NCI-H1436 treated with DMSO at 0.1 percent for 48 hours (cell line): ENCODE measurements at places on chromosomes 7 and 10.

DNA sequence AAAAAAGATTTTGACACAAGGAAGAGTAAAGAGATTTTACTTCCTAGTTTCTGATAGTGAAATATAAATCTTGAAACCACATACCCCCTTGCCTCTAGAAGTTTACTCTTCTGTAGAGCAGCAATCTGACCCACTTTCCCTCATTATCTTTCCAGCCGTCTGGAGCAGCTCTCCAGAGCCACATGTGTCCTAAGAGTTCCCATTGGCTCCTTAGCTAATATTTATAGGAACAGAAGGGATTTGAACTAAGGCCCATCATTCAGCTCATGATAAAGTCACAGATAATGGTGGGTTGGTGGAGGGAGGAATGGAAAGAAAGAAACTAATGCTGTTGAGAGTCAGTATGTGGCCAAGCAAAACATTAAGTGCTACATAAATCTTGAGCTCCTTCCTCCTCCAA lies 121.8 kb downstream of the INHBA start:
- no peak for DNase-seq

DNA sequence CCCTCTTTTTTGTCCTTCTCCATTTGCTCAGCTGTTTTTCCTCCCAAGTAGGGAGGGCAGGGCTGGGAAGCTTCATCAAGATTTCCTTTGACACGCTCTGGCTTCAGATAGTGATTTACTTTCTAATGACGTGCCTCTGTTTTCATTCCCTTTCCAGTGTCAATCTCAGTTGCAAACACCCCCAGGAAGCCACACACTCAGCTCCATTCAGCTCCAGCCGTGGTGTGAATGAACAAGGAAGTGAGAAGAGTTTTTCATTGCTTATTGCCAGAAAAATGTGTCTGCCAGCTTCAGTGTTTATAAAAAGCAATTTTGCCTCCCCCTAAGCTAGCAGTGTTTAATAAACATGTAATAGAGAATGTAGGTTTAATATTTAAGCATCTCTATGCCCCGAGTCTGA lies 108.7 kb upstream of the DPP6 start:
- no peak for DNase-seq

DNA sequence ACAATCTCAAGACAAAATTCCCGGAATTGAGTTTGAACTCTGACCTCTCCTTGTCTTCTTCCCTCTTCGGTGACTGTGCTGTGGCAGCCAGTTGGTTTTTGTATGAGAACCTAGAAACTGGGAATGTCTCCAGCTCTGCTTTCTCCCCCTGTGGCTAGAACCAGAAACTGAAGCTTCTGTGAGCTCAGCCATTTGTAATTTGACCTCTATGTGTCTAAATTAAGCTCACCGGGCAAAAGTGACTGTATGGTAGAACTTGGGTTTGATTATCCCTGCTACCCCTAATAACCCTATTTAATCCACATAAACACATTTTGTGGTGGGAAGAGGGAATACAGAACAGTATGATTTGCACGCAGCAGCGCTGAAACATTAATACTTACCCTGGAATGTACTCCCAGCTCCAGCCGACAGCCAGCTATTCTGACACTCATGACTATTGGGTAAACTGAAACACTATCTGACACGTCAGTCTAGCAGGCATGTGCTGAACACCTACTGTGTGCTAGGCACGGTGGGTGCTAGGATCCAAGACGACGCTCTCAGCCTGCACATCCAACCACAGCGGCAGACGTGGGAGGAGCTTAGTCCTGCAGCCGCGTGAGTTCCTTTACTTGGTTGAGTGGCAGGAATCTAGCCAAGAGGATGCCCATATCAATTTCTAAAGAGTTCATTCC lies 324.8 kb downstream of the SFMBT2 start:
- no peak for DNase-seq

GRCh38 chr7:70590126-70590854 lies 541.7 kb upstream of the GALNT17 start:
- no peak for DNase-seq

DNA sequence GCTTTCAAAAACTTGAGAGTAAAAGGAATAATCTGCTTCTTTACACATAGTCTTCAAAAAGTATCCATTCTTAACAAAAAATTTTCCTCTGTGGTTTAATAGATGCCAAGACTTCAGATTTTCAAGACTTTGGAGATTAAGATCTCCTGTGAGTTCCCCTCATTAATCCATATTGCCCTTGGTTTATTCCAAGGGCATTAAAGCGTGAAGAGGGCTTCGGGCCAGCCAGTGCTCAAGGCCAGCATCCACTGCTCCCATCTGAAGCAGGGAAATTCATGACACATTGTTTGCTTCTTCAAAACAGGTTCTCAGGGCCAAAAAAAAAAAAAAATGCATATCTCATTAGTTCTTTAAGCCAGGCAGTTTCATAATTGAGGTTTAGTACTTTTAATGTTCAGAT lies 137.3 kb upstream of the RHOBTB1 start:
- DNase-seq = no peak

DNA sequence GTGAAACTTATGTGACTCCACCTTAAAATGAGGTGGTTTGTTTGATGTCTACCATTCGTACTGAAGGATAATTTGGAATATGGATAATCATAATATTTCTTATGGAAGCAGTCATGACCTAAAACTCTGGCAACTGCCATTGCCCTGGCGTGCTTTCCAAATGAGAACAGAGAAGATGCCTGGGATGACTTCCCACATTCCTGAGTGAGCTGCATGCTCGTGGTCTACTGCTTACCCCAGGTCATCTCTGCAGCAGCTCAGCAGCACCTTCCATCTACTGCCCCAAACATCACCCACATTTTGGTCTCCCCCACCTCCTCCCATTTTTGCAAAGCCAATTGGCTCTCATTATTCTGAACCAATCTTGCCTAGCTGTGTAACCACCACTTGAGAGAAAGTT lies 40.1 kb downstream of the LYZL1 start:
- DNase-seq = no peak

GRCh38 chr10:68900427-68901104 lies 549 bp upstream of the DDX50 start:
- no peak for DNase-seq

- no peak for DNase-seq
These were observed 107.4 kb downstream of the WDFY4 start for GRCh38 chr10:48792121-48792520.

DNA sequence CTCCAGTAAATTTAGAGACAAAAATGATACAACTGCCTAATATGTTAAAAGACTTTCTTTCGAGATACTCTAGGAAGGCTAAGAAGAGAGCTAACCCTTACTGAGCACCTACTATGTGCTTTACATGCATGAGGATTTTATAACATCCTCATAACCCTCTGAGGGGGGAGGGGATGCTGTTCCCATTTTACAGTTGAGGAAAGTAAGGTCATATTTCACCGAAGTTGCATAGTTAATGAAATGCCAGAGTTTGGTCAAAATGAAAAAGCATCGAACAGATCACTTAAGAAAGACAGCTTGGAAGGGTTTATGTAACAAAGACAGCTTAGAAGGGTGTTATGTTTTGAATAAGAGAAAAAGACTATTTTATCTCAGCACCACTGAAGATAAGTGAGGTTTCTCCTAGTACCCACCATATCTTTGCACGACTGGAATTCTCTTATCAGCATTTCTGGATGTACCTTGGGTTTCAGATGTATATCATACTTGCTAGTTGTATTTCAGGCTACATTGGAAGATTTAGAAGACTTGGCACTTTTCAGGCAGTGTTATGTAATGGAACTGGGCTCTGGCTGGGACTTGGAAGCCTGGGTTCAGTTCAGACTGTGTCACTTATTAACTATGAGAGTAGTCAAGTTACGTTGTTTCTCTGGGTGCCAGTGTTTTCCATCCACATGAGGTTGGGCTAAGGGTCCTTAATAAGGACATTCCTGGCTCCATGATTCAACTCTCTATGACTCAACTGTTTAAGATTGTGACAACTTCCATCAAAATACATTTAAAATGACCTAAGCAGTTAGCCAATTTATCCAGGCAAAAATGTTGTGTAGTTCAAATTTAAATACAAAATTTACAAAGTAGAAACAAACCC lies 6.0 kb downstream of the RHOBTB1 start:
- no peak for DNase-seq

- DNase-seq = no peak
These were observed 216.2 kb downstream of the KIAA1217 start for GRCh38 chr10:24425151-24425550.

DNA sequence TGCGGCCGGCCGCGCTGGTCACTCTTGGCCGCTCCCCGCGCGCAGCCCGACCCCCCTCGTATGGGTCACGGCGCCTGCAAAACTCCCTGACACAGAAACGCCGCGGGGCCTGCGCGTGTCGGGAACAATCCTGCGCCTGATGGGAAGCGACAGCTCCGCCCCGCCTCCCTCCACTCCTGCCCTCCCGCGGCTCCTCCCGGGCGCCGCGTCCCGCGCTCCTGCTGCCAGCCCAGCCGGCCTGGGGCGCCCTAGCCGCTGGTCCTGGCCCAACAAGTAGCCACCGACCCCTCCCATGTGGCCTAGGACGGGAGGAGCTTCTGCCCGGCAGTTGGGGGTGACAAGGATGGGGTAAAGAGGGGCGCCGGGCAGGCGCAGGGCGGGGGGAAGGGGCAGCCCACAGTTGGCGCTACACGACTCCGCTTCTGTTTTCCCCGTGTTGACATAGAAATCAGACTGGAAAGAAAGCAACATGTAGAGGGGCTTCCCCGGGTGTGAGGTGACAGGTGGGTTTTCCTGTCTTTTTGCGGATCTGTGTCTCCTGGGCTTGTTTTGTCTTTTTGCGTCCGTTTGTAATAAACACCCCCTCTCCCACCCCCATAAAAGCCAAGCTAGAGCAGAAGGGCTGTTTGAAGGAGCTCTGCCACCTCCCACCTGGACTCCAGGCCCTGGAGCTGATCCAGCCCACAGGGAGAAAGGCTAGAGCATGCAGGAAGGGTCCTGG lies 35.1 kb upstream of the PAX2 start:
- no peak for DNase-seq

- no peak for DNase-seq
These were observed 101.2 kb downstream of the DYNC2I1 start for GRCh38 chr7:158957510-158957906.

DNA sequence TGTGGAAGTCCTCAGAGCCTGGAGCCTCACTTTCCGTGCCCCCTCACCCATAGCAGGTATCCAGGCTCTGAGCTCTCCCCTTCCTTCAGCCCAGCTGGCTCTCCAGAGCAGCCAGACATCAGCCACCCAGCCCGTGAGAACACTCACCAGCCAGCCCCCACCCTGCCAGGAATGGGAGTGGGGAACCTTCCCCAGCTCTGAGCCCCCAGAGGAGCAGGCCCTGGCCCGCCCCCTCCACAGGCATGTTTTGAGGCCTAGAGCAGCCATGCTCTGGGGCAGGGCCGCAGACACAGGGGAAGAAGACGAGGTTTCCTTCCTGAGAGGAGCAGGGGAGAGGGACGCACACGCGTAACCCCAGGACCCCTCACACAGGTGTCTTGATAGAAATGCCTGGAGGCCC lies 70.0 kb upstream of the COL13A1 start:
- DNase-seq = no peak

DNA sequence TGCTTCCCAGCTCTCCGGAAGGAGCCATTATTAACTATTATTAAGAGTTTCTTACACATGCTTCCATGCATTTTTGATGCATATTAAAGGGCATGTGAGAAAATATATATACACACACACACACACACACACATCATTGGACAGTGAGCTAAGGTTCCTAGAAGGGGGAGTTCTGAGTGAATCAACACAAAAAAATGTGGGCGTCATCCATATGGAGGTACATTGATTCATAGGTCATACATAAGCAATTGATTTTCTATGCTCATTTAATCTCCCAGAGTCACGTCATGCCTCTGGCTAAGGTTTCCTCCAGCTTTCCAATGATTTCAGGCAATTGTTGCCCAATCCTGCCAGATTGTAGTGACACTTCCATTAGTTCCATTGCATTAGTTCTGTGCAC lies 269.4 kb downstream of the DNAJB9 start:
- DNase-seq = no peak

GRCh38 chr7:123751821-123752220 lies 3.0 kb upstream of the WASL start:
- no peak for DNase-seq

DNA sequence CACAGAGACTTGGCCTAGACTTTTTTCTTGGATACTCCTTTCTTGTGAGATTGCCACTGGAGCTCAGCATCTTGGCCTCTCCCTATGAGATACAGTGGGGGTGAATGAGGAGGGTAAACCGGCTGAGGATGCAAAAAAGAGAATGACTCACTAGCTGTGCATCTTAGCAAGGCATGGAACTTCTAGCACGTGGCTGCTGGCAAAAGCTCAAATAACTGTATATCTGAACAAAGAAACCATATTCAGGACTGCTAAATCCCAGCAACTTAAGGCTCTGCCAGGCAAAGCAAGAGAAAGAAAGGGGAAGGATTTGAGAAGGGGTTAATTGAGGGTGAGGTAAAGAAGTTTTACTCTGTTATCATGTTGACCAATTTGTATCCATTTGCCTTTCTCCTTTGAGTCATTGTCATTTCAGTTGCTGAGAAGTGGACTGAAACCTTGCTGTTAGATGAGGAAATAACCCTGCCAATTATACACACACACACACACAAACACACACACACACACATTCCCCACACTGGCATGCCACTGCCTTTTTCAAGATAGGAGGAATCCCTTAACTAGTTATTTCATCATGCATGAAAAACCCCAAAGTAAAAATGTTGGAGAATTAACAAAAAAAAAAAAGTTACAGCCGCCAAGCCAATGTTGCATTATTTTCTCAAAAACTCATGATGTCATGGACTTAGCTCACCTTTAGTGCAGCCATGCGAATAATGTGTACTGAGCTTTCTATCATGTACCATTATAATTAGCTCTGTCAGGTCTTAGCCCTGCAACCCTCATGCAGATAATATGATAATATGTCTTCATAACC lies 997.3 kb downstream of the LRMDA start:
- no peak for DNase-seq

GRCh38 chr10:62399211-62399610 lies 25.0 kb downstream of the ZNF365 start:
- no peak for DNase-seq

- DNase-seq = no peak
These were observed 77.8 kb upstream of the PPIF start for GRCh38 chr10:79269443-79269842.

DNA sequence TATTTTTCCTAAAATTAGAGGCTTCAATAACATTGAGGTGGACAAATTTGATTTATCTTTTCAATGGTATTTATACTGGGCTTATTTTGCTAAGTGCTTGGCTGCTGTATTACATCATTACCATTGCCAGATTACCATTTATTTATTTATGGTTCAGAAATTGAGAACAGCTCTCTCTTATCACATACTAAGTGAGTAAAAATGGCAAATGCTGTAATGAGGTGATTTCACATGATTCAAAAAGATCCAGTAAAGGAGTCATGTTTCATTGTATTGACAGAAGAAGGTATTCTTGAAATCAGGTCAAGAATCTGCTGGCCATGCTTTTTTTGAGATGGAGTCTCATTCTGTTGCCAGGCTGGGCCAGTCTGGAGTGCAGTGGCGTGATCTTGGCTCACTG lies 322.6 kb downstream of the KIF20B start:
- no peak for DNase-seq

DNA sequence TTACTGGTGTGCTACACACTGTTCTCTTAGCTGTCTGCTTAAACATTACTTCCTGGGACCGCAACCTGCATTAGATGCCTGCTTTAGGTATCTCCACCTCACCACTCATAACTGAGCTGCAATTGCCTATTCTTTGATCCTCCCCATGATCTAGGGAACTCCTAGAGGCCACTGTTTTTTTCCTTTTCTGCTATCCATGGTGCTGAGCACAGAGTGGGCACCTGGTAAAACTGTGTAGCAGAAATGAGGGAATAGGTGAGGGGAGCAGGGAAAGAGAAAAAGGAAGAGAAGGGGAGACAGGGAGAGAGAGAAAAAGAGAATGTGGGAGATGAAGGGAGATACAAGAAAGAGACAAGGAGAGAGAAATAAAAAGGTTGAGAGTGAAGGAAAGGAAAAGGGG lies 434.9 kb downstream of the ADRA2A start:
- no peak for DNase-seq

- no peak for DNase-seq
These were observed 2.4 kb upstream of the EVX1 start for GRCh38 chr7:27240015-27240731.
